ENCODE measurements at places on chromosomes 7 and 10.

DNA sequence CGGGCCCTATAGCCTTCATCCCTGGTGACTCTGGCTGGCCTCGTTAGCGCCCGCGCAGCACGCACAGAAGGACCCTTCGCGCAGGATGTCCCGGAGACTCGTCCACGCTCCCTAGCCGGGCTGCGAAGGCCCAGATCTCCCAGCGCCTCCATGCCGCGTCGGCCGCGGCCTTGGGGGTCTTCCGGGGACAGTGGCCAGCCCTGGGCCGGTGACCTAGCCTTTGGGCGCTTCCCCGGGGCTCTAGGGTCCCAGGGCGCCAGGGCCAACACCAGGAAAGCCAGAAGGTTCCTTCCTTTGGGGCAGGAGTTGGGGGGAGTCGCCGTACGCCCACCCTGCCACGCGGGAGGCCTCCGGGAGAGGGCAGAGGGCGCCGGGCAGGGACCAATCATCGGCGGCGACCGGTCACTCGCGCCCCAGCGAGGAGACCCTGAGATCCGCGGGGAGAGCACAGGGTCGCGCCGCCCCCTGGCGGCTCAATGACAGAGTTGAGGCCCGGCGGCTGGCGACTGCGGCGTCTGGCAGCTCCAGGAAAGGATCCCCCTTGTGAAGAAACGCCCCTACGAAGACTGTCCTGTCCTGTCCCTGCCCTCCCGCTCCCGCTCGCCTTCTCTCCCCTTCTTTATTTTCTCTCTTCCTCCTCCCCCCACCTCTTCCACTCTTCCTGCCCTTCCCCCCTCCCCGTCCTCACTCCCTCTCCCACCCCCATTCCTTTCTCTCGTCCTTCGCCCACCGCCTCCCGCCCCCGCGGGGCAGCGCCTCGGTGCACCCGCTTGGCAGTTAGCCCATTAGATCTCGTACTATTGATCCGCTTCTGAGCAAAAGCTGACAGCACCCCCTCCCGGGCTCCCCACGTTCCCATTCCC, 62.3 kb upstream of the LBX1 start:
- DNase-seq, result peak; percentile 84

DNA sequence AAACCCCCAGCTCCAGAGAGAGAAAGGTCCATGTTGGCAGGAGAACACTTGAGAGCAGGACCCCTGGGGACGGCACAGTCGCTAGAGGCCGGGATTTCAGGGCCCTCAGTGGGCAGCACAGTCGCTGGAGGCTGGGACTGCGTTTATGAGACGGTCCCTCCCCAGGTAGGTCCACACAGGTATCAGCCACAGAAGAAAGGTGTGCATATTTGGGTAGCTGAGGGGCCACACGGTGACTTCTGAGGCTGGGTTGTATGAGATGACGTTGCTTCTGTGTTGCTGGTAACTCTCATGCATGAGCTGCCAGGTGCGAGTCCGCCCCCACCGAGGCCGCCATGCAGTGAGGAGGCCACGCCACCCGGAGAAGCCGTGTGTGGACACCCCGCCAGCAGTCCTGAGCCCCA, 56.9 kb upstream of the PPP2R2D start:
- DNase-seq, result no peak

DNA sequence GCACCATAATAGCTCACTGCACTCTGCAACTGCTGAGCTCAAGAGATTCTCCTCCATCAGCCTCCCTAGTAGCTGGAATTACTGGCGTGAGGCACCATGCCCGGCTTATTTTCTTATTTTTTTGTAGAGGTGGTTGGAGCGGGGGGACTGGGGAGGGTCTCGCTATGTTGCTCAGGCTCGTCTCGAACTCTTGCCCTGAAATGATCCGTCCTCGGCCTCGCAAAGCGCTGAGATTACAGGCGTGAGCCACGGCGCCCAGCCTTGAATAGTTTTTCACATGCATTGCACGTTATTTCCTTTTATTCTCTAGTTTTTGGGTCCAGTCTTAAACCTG, 526 bp upstream of the LAMTOR4 start:
- no peak for DNase-seq

DNA sequence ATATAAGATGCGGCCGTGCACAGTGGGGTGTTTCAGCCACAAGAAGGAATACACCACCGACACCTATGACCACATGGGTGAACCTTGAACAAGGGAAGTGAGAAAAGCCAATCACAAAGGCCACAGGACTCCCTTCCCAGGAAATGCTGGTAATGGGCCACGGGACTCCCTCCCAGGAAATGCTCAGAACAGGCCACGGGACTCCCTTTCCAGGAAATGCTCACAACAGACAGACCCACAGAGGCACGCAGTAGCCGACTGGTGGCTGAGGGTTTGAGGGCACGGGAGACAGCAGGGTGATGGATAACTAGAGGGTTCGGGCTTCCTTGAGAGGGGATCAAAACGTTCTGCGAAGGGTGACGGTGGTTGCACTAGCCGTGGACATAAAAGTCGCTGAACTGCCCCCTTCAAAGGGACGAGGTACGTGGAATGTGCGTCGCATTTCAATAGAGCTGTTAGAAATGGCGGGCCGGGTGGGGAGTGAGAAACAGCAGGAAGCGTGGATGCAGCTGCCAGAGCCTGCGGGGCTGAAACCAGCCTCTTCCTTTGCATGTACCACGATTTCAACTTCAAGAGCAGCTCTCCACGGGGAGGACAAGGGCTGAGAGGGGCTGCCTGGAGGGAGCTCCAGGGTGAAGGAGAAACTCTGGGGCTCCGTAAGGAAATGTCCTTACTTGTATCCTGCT, 274.0 kb downstream of the ELFN1 start:
- DNase-seq, result no peak

DNA sequence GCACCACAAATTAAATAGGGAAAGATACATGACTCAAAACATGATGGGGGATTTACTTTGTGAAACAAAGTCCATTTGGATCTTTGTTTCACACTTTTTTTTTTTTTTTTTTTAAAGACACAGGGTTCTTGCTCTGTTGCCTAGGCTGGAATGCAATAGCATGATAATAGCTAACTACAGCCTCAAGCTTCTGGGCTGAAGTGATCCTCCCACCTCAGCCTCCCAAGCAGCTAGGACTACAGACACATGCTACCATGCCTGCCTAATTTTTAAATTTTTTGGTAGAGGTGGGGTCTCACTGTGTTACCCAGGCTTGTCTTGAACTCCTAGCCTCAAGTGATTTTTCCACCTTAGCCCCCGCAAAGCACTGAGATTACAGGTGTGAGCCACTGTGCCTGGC, 172.6 kb upstream of the KLF14 start:
- DNase-seq, result no peak

Data from stomach (tissue), 19 donors.